ENCODE measurements at places on chromosomes 1 and 21. TPM values are rescaled to one million over a fixed set of nuclear protein-coding genes. Genes with fewer than 3 reads are reported as not detected.

PTPRC gene
- total RNA-seq, result 0.71 TPM

- no peaks in the 10 kb centered on the region for H3K27me3 ChIP-seq
- no peak for DNase-seq
- no peaks in the 10 kb centered on the region for H3K36me3 ChIP-seq
- no peak overlapping the region for H3K27ac ChIP-seq
- no peaks in the 10 kb centered on the region for H3K4me1 ChIP-seq
- H3K4me3 ChIP-seq, result no peak overlapping the region
Observed at GRCh38 chr1:7476402-7476801, 294.7 kb upstream of the VAMP3 start.

PLA2G2A gene
- 1.9 TPM for total RNA-seq

PRPF38A gene
- 59.6 TPM for total RNA-seq

DNA sequence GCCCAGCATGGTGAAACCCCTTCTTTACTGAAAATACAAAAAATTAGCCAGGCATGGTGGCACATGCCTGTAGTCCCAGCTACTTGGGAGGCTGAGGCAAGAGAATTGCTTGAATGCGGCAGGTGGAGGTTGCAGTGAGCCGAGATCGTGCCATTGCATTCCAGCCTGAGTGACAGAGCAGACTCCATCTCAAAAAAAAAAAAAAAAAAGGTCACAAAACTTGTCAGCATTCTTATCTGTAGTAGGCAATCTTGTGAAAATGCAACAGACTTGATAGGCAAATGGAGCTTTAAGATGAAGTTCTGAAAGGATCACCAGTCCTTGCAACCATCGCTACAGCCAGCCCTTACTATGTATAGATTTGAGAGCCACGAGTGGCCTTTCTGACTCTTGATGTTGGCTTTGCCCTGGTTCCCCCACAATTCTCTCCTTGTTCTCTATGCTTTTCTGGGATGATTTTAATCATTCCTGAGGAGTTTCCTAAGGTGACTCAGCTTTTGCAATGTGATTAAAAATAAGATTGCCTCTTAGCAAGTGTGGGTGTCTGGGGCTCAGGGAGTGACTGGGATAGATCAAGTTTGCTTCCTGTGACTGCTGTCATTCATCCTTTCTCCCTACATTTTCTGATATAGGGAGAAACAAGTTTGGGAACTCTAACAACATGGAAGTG is 7.1 kb upstream of the MAP1LC3C start:
- H3K4me3 ChIP-seq, result no peak overlapping the region
- DNase-seq, result no peak
- H3K4me1 ChIP-seq, result peaks cover 33% of the 10 kb centered on the region
- H3K27ac ChIP-seq, result no peak overlapping the region
- H3K27me3 ChIP-seq, result no peaks in the 10 kb centered on the region

G0S2 gene
- 0.81 TPM for total RNA-seq

DNA sequence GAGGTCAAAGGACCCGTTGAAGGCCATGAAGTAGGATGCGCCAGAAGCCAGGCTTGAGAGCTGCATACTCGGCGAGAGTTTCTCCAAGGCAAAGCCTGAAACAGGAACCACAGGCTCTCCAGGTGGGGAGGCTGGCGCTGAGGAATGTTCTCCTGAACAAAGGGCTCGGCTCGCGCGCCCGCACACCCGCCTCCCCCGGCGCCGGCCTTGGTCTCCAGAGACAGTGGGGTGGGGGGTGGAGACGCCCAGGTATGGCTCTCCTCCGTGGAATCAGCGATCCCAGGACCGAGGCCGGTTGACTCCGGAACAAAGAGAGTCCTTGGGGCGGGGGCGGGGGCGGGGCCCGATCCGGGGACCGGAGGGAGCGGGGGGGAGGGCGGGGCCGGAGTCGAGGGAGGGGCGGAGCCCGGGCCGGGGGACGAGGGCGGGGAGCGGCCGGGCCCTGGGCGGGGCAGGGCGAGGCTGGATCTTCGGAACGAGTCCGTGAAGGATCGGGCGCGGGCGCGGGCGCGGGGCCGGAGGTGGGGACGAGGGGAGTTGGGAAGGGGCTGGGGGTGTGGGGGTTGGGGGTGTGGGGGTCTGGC is 85.0 kb downstream of the NKAIN1 start:
- H3K4me1 ChIP-seq, result peaks cover 14% of the 10 kb centered on the region
- 0 out of 2 replicates have a peak, but pooled peaks cover 5% of the 10 kb centered on the region for H3K36me3 ChIP-seq
- H3K27ac ChIP-seq, result peak overlapping the region; percentile 99
- H3K4me3 ChIP-seq, result peak overlapping the region; percentile 88
- no peaks in the 10 kb centered on the region for H3K27me3 ChIP-seq

NTNG1 gene
- total RNA-seq, result 2.3 TPM

- no peaks in the 10 kb centered on the region for H3K4me1 ChIP-seq
- no peaks in the 10 kb centered on the region for H3K27me3 ChIP-seq
- H3K4me3 ChIP-seq, result no peak overlapping the region
- no peak overlapping the region for H3K27ac ChIP-seq
- no peaks in the 10 kb centered on the region for H3K36me3 ChIP-seq
Observed at GRCh38 chr1:188719735-188720134, 1757.9 kb downstream of the BRINP3 start.

TSACC gene
- 2.7 TPM for total RNA-seq

GRCh38 chr1:38071312-38072256 is 25.0 kb upstream of the POU3F1 start:
- no peak overlapping the region for H3K27ac ChIP-seq
- no peak for DNase-seq
- H3K4me3 ChIP-seq, result no peak overlapping the region
- H3K4me1 ChIP-seq, result peaks cover 55% of the 10 kb centered on the region
- no peaks in the 10 kb centered on the region for H3K36me3 ChIP-seq

- H3K4me3 ChIP-seq, result no peak overlapping the region
- H3K27me3 ChIP-seq, result no peaks in the 10 kb centered on the region
- DNase-seq, result no peak
Observed at GRCh38 chr21:28776251-28776650, 216.4 kb downstream of the LTN1 start.

DNA sequence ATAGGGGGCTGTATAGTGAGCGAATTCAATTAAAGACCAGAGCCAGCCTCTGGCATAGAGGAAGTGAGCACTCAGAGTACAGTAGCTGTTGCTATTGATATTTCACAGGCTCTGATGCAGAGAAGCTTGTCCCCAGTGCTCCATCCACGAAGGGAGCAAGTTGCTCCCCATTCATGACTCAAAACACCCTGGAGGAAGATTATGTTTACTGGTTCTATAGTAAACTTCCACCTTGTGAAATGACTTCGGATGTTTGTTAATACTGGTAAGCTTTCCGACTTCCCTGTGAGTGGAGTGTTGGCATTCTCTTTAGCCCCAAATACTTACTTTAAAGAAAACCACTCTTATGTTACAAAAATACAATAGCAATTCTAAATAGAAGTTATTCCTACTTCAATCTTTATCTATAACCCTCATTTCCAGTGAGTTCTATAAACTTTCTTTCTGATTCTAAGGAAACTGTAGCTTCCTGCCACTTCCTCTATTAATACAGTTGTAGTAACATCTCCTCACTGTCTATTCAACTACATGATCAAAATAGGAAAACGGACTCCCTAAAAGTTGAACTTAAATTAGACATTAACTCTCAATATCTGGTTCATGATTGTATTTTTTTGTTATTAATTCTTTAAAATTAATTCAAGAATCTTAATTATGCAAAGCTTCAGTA is 46.4 kb downstream of the ZNF281 start:
- H3K27me3 ChIP-seq, result no peaks in the 10 kb centered on the region
- peaks cover 41% of the 10 kb centered on the region for H3K4me1 ChIP-seq
- H3K4me3 ChIP-seq, result peak overlapping the region; percentile 14
- H3K36me3 ChIP-seq, result peaks cover 19% of the 10 kb centered on the region
- no peak overlapping the region for H3K27ac ChIP-seq
- DNase-seq, result no peak

GRCh38 chr1:63718541-63718970 is 55.3 kb upstream of the ROR1 start:
- peaks cover 16% of the 10 kb centered on the region for H3K4me1 ChIP-seq
- H3K4me3 ChIP-seq, result no peak overlapping the region
- no peaks in the 10 kb centered on the region for H3K36me3 ChIP-seq

DNA sequence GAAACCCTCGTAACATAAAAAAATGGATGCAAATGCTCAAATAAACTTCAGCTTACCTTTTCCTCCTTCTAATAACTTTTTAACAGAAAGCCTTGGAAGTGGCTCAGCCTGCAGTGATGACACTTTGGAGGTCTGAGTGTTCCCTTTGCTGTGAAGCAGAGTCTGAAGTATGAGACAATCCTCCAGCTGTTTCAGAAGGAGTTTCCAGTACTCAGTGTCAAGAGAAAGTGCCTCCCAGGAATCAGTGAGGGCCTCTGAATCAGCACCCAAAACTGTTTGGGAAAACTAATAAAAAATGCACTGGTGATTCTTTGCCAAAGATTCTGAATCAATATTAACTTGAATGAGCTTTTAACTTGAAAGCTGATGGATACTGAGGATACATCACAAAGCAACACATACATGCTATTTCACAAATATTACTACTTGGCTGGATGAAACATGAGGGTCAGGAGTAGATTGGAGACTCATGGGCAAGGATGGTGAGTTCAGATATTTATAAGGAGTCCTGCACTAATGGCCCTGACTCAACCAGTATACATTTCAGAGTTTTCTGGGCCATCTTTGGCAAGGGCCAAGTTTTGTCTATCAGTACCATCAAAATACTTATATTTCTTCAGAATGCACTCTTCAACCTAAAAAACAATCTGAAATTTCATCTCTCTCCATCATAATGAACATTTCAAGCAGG is 77.0 kb downstream of the IARS2 start:
- H3K27ac ChIP-seq, result no peak overlapping the region
- H3K4me3 ChIP-seq, result no peak overlapping the region
- no peak for DNase-seq
- H3K4me1 ChIP-seq, result no peaks in the 10 kb centered on the region
- H3K27me3 ChIP-seq, result no peaks in the 10 kb centered on the region
- peaks cover 55% of the 10 kb centered on the region for H3K36me3 ChIP-seq

- H3K4me1 ChIP-seq, result peaks cover 25% of the 10 kb centered on the region
- DNase-seq, result no peak
- H3K4me3 ChIP-seq, result no peak overlapping the region
- H3K27me3 ChIP-seq, result peaks cover under 1% of the 10 kb centered on the region
- no peaks in the 10 kb centered on the region for H3K36me3 ChIP-seq
Observed at GRCh38 chr1:240099329-240099728, 7.6 kb downstream of the FMN2 start.

GRCh38 chr1:10252508-10252907 is 42.1 kb downstream of the KIF1B start:
- peaks cover 14% of the 10 kb centered on the region for H3K36me3 ChIP-seq
- H3K27ac ChIP-seq, result 0 out of 2 replicates have a peak overlapping the region, but pooled peaks have one; percentile 19

DNA sequence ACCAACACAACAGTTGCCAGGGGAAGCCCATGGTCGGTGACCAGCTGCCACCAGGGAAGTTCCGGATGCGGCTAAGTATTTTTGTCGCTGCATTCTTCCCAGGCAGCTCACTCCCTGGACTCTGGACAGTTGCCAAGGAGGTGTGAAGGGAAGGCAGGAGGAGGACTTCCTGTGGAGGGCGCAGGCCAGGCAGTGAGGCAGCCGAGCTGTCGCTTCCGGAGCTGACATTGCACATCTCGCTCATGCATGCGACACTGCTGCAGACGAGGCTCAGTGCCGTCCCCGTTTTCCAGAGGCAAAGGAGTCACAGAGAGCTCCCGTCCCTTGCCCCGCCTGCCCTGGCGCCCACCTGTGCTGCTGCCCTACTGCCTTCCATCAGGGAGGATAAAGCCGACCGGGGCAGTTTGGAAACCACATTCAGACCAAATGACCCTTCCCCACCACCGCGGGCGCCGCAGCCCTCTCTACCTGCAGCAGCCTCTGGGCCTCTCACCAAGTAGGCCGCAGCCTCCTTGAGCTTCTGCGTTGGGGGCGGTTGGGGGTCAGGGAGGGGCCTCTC is 81.4 kb downstream of the NENF start:
- H3K4me3 ChIP-seq, result no peak overlapping the region
- H3K27me3 ChIP-seq, result peaks cover 33% of the 10 kb centered on the region
- peak; percentile 33 for DNase-seq
- H3K27ac ChIP-seq, result no peak overlapping the region
- H3K36me3 ChIP-seq, result no peaks in the 10 kb centered on the region
- peaks cover 12% of the 10 kb centered on the region for H3K4me1 ChIP-seq

PRR9 gene
- total RNA-seq, result not detected

- H3K4me3 ChIP-seq, result no peak overlapping the region
- no peak for DNase-seq
- H3K36me3 ChIP-seq, result no peaks in the 10 kb centered on the region
Observed at GRCh38 chr1:51284487-51284954, 45.8 kb downstream of the TTC39A start.

- H3K4me1 ChIP-seq, result peaks cover 16% of the 10 kb centered on the region
- no peaks in the 10 kb centered on the region for H3K27me3 ChIP-seq
- no peak overlapping the region for H3K27ac ChIP-seq
- H3K4me3 ChIP-seq, result no peak overlapping the region
Observed at GRCh38 chr1:110520827-110521226, 1.9 kb upstream of the KCNA10 start.

- H3K4me3 ChIP-seq, result peak overlapping the region; percentile 67
- 0 out of 2 replicates have a peak overlapping the region, but pooled peaks have one; percentile 87 for H3K27ac ChIP-seq
- no peak for DNase-seq
- no peaks in the 10 kb centered on the region for H3K36me3 ChIP-seq
- no peaks in the 10 kb centered on the region for H3K27me3 ChIP-seq
Observed at GRCh38 chr1:32521165-32521564, 18.1 kb upstream of the ZBTB8A start.

DNA sequence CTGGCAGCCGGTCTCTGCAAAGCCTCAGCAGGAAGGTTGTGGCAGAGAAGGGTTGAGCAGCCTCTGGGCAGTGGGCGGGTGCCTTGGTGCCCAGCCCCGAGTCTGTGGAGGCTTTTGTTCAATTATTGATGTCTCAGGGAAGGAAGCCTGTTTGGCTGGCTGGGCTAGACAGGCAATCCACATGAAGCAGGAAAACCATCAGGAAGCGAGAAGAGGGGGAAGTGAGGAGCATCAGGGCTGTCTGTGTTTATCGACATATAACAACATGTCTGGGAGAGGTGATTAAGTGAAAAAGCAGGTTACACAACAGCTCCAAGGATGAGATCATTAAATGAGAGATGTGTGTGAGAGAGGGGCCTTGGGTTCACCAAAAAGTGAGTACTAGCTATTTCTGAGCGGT is 105.4 kb downstream of the UBE2U start:
- DNase-seq, result no peak
- no peak overlapping the region for H3K27ac ChIP-seq
- H3K27me3 ChIP-seq, result peaks cover 2% of the 10 kb centered on the region
- H3K4me1 ChIP-seq, result peaks cover 26% of the 10 kb centered on the region

Data from WTC11 (cell line).